ENCODE measurements at places on chromosomes 16 and 17.

DNA sequence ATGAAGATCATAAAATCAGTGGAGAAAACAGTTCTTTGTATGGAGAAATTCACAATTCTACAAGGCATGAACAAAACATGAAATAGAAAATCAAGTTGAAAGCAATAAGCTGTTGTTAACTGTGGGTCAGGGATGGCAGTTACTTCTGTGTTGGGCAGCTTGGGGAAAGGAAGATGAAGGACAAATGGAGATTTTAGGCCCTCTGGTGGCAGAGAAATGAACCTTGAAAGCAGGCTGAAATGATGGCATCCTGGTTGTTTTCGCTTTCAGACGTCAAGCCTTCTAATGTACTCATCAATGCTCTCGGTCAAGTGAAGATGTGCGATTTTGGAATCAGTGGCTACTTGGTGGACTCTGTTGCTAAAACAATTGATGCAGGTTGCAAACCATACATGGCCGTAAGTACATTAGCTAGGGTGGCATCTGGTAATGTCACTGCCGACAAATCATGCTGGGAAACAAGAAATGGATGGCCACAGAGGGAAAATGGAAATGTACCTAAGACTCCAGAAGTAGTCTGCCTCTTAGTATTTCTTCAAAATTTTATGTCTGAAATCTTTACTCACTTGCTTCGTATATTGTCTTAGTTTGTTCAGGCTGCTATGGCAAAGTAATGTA, 108.9 kb downstream of the MAP2K6 start:
- DNase-seq = no peak

- DNase-seq = no peak
Measured at GRCh38 chr17:14630046-14630445, 329.2 kb downstream of the HS3ST3B1 start.

- no peak for DNase-seq
Measured at GRCh38 chr16:72247821-72248253, 75.9 kb upstream of the PMFBP1 start.

DNA sequence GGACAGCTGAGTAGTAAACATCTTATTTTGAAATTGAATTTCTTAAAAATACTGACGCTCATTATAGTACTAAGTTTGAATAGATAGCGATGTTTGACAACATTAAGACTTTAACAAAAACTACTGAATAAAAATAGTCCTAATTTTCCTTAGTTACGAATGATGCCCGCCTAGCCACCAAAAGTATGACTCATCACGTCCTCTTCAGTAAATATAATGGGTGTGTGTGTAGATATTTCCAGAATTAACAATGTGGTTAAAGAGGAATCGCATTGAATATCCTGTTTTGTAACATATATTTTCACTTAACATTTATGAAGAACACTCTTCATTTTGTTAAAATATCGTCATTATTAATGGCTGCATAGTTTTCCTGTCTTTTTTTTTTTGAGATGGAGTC, 187.6 kb downstream of the MYO1D start:
- DNase-seq = no peak

- DNase-seq = no peak
Measured at GRCh38 chr17:49552070-49552751, 23.5 kb upstream of the NXPH3 start.

GRCh38 chr16:89563639-89564392, 3.3 kb downstream of the RPL13 start:
- no peak for DNase-seq

- DNase-seq = no peak
Measured at GRCh38 chr16:24562811-24563210, 23.4 kb downstream of the RBBP6 start.

- no peak for DNase-seq
Measured at GRCh38 chr17:62782730-62783270, 25.3 kb downstream of the MARCHF10 start.
